ENCODE measurements at places on chromosomes 7 and 10.
A peak's percentile ranks its signal among the peaks of the same experiment; 100 is the strongest.

DNA sequence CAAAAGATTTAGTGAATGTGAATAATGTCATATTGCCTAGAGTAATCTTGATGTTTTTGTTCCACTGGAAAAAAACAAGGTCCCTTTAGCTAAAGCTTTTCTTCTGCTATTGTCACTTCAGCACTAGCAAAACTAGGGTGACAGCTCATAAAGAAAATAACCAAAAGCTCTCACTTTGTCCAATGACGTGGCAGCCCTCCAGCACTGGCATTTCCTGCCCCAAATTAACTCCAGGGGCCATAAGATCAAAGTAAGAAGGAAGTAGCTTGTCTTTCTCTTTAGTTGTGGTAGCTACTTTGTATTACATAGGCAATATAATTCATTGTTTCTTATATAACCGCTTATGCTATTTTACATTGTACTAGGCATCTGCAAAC, 47.3 kb downstream of the LRRN3 start:
- H3K27me3 ChIP-seq: no peaks in the 10 kb centered on the region
- peak overlapping the region; percentile 23 for H3K4me3 ChIP-seq
- DNase-seq: peak; percentile 70
- H3K27ac ChIP-seq: peak overlapping the region; percentile 81

GRCh38 chr7:106034383-106034782, 71.3 kb downstream of the CDHR3 start:
- H3K27me3 ChIP-seq: peaks cover 20% of the 10 kb centered on the region
- H3K36me3 ChIP-seq: no peaks in the 10 kb centered on the region
- no peak for DNase-seq
- no peak overlapping the region for H3K27ac ChIP-seq
- no peaks in the 10 kb centered on the region for H3K4me1 ChIP-seq
- H3K4me3 ChIP-seq: no peak overlapping the region

GRCh38 chr7:2812114-2812487, 32.0 kb downstream of the GNA12 start:
- no peaks in the 10 kb centered on the region for H3K36me3 ChIP-seq
- no peaks in the 10 kb centered on the region for H3K27me3 ChIP-seq
- no peaks in the 10 kb centered on the region for H3K4me1 ChIP-seq

DNA sequence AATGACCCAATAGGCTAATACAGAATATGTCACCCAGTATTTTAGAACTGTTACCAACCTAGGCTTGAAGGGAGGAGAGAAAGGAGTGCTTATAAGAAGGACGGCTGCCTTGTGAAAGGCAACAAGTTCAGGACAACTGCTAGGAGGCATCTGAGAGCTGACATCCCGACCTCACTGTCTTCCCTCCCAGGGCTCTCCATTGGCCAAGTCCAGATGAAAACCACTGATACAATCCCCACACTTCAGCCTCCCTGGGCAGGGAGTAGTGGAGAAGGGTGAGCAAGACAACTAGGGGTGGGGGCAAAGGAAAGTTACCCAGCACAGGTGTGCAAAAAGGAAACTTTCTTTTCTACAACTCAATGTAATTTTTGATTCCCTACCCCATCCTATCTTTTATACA, 29.5 kb upstream of the TMEM273 start:
- no peak for DNase-seq
- no peak overlapping the region for H3K27ac ChIP-seq
- H3K27me3 ChIP-seq: peaks cover 27% of the 10 kb centered on the region
- H3K36me3 ChIP-seq: no peaks in the 10 kb centered on the region
- no peak overlapping the region for H3K4me3 ChIP-seq

DNA sequence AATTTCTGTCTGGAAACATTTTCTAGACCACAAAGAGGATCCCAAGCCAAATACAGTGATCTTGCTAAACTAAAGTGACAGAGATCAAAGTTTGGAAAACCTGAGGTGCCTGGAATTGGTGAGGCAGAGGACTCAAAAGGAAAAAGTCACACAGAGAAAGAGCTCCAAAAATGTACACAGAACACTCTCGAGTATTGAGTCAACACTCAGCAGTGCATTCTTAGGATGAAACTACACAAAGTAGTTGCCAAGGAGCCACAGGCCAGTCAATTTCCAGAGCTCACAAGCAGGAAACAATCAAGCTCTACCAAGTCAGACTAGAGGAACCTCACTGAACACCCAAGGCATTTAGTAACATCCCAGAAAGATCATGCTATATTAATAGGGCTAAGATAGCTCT, 61.3 kb downstream of the MICU1 start:
- H3K36me3 ChIP-seq: peaks cover 34% of the 10 kb centered on the region
- no peak overlapping the region for H3K27ac ChIP-seq
- H3K4me1 ChIP-seq: peaks cover 31% of the 10 kb centered on the region
- H3K27me3 ChIP-seq: no peaks in the 10 kb centered on the region
- no peak overlapping the region for H3K4me3 ChIP-seq
- DNase-seq: no peak

DNA sequence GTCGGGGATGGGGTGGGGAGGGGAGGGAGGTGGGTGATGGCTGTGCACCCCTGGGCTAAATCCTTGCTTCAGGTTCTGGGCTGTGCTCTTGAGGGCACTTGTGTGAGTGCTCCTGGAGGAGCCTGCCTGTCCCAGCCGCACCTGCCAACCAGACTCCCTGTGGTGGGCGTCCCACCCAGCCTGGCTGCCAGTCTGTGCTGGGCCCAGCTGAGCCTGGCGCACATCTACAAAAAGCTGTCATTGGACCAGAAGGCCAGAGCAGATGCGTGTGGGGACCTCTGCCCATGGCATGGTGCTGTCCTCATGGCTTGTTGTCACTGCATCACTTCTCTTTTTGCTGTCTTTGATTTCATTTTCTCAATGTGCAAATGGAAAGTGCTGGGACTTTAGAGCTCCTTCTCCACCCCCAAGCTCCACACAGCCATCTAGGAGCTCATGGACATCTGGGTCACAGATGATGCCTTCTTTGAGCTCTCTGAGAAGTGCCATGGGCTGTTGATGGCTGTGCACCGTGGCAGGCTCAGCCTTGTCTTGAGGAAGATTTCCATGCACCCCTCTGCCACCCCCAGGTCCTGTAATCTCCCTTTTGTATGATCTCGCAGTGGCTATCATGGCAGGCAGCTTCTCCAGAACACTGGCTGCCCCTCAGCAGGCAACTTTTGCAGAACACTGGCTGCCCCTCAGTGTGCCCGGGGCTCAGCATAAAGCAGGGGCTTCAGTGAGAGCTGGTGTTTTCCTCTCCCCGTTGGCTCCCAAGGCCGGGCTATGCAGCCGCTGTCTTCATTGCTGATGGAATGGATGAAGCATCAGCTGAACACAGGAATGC, 83.9 kb downstream of the ADCY1 start:
- no peaks in the 10 kb centered on the region for H3K27me3 ChIP-seq
- H3K4me1 ChIP-seq: no peaks in the 10 kb centered on the region
- DNase-seq: no peak
- no peak overlapping the region for H3K4me3 ChIP-seq
- no peaks in the 10 kb centered on the region for H3K36me3 ChIP-seq

DNA sequence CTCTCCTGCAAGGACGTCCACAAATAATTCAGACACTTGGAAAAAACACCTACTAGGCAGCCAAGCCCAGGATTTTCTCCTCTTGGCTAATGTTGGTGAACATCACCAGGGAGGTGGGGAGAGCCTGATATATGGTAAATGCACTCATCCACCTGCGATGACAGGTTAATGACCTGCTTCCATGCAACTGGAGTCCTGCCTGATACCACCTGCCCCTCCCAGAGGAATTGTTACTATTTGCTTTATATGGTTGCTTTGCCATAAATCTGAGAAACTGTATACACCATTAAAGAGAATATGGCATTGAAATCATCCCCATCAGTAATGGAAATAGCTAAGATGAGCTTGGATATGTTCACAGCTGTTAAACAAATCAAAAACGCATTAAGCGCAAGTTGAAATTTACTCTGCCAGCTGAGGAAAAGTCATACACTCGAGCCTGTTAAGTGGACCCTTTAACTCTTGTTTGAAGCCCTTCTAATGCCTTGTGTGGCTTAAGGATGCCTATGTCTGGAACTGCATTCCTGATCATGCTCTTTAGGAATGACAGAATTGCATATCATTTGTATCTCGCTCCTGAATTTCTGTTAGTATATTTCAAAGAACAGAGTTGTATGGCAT, 208.3 kb downstream of the PRPF18 start:
- peak overlapping the region; percentile 40 for H3K27ac ChIP-seq
- no peak overlapping the region for H3K4me3 ChIP-seq
- H3K27me3 ChIP-seq: no peaks in the 10 kb centered on the region
- H3K4me1 ChIP-seq: peaks cover 27% of the 10 kb centered on the region
- DNase-seq: no peak
- no peaks in the 10 kb centered on the region for H3K36me3 ChIP-seq

GRCh38 chr10:110865809-110866482, 5.8 kb upstream of the PDCD4 start:
- H3K27me3 ChIP-seq: no peaks in the 10 kb centered on the region
- H3K4me3 ChIP-seq: peak overlapping the region; percentile 73
- DNase-seq: no peak
- peaks cover 92% of the 10 kb centered on the region for H3K4me1 ChIP-seq

DNA sequence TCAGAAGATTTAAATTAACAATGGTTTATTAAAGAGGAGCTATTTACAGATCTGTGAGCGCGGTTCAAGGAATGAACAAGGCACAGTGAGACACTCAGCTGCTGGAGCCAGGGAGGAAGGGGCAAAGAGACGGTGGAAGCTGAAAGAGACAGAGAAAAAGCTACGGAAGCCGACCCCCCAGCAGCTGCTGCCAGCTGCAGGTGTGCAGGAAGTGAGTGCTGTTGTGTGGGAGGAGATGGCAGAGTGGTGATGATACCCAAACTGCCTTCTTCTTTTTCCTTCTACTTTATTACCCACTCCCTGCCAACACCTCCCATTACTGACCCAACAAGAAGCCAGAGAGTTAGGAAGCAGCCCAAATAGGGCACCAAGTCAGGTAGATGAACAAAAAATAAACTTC, 41.9 kb upstream of the MBL2 start:
- no peaks in the 10 kb centered on the region for H3K36me3 ChIP-seq
- no peaks in the 10 kb centered on the region for H3K27me3 ChIP-seq
- no peaks in the 10 kb centered on the region for H3K4me1 ChIP-seq
- H3K4me3 ChIP-seq: no peak overlapping the region
- H3K27ac ChIP-seq: no peak overlapping the region
- DNase-seq: no peak

- no peak for DNase-seq
- H3K4me3 ChIP-seq: no peak overlapping the region
- H3K27me3 ChIP-seq: no peaks in the 10 kb centered on the region
- peaks cover 62% of the 10 kb centered on the region for H3K36me3 ChIP-seq
- H3K4me1 ChIP-seq: peaks cover 92% of the 10 kb centered on the region
Observed at GRCh38 chr7:92815412-92815811, 21.0 kb downstream of the CDK6 start.

DNA sequence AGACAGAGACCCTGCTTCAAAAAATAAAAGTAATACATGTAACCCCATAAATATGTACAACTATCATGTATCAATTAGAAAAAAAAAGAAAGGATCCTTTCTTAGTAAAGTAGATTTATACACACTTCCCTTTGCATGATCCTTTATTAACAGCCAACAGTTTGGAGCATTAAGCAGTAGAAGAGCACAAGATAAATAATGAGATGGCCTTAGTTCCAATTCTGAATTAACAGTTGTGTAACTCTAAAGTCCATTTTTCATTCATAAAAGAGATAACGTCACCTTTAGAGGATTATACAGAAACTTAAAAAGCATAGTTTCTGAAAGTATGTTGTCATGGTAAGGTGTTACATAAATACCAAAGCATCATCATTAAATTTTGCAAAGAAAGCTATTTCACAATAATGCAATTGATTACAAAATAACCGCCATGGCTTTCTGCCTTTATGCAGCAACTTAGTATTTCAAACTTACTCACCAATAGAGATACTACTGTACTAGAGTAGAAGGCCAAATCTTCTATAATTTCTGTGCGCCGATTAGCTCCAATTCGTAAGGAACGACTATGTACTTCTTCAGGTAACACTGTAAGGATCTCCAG, 40.3 kb downstream of the TNPO3 start:
- no peak for DNase-seq
- peaks cover 45% of the 10 kb centered on the region for H3K36me3 ChIP-seq
- H3K4me1 ChIP-seq: peaks cover 19% of the 10 kb centered on the region
- no peak overlapping the region for H3K27ac ChIP-seq
- no peaks in the 10 kb centered on the region for H3K27me3 ChIP-seq

DNA sequence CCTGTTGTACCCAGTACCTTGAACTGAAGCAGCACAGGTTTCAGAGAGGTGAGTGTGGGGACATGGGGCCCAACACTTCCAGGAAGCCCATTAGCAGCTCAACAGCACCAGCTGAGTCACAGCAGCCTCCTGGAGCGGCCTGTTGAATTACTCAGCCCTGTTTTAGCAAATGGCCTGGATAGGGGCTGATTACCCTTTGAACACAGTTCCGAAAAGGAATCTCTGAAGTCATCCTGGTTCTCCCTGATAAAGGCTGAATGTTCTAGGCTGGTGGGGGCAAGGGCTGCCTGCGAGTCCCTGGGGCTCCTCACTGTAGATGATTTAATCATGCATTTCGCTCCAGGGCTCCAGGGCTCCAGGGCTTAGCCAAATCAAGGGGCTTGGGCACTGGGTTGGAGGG, 287.5 kb downstream of the GRID1 start:
- H3K36me3 ChIP-seq: no peaks in the 10 kb centered on the region
- no peak overlapping the region for H3K27ac ChIP-seq
- DNase-seq: peak; percentile 18
- no peak overlapping the region for H3K4me3 ChIP-seq

DNA sequence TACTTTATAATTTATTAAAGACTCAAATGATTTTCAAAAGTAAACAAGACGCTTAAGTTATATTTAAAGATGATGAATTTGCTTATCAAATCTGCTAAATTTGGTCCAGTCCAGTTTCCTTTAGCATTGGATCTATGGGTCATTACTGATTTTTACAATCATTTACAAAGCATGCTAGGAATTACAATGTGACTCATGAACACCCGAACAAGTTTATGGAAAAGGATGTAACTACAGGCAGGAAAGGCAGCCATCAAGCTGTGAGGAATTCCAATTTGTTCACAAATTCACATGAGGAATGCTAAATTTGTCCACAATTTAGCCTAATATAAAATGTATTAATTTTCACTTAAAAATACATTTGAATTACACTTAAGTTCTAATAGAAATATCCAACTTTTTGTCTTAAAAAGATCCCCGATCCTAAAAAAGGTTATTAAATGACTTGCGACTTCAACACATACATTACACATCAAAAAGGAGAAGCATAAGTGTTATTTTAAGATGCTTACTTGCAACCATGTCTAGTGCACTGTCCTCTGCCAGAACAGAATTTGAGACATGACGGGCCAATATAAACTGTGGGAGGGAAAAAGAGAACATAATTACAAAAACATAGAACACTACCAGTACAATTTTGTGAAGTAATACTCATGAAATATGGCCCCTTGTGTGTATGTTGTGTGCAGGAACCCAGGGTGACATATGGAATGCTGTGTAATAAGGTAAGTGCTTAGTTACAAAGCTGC, 194.2 kb upstream of the SLC26A5 start:
- no peak overlapping the region for H3K27ac ChIP-seq
- H3K27me3 ChIP-seq: no peaks in the 10 kb centered on the region
- no peaks in the 10 kb centered on the region for H3K36me3 ChIP-seq
- no peak overlapping the region for H3K4me3 ChIP-seq
- no peak for DNase-seq
- no peaks in the 10 kb centered on the region for H3K4me1 ChIP-seq

GRCh38 chr10:91000470-91000869, 79.6 kb upstream of the ANKRD1 start:
- H3K27ac ChIP-seq: no peak overlapping the region
- peaks cover 1% of the 10 kb centered on the region for H3K4me1 ChIP-seq
- DNase-seq: no peak
- H3K27me3 ChIP-seq: peaks cover 13% of the 10 kb centered on the region
- no peaks in the 10 kb centered on the region for H3K36me3 ChIP-seq

- DNase-seq: peak; percentile 17
- peaks cover 13% of the 10 kb centered on the region for H3K27me3 ChIP-seq
- H3K4me1 ChIP-seq: no peaks in the 10 kb centered on the region
- H3K4me3 ChIP-seq: no peak overlapping the region
Observed at GRCh38 chr10:48509974-48510692, 94.7 kb downstream of the ARHGAP22 start.
